ENCODE measurements at places on chromosomes 2 and 18.

- no peak for DNase-seq
These were observed 178.1 kb downstream of the BARD1 start for GRCh38 chr2:214631406-214631805.

DNA sequence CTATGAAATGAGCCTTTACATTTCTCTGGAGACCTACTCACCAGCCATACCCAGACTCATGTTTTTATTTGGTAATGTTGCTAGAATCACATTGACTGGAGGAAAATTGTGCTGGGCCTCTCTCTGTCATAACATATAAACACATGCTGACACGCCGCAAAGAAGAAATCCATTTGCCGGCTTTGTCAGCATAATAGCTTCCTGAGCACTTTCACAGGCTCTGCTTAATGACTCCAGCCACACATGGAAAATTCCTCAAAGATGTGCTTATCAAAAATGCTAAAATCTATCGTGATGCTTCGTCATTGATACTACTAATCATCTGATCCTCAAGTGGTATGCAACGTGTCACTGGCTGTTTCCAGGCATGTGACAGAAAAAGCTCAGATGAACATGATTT, 63.1 kb downstream of the RND3 start:
- DNase-seq, result no peak

GRCh38 chr2:112483042-112483473, 1.1 kb downstream of the TTL start:
- no peak for DNase-seq

GRCh38 chr2:33502025-33502424, 25.6 kb downstream of the RASGRP3 start:
- DNase-seq, result no peak

DNA sequence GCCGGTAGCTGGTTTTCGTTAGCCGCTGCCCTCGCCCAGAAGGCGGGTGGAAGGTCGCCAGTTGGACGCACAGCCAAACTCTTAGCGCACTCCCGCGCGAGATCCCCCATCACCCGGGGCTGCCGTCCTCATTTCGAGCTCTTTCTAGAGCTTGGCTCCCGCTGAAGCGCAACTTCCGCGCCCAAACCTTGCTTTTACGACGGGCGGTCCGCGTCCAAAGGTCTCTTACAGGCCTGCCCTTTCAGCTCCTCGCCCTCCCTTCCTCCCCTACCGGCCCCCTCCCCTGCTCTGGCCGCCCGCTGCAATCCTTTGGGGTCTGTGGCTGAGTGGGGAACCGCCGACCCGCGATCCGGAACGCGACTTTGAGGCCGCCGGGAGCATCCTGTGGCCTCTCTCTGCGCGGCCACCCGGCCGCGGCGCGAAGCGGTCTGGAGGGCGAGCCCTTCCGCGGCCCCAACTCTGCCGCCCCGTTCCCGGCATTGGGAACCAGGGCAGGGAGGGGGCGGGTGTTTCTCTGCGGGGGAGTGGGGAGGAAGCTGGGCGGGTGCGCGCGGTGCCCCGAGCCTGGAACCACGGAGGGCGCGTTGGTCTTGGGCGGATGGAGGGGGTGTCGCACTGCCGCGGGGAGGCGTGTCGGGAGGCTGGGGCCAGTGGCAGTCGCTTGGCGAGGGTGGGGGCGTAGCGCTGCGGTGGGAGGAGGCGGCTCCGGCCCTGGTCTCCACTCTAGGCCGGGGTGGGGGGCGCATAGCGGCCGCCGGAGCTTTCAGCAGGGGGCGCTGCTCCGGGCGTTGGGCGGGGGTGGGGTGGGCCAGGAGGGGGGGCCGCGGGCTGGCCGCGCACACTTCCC, at the start of gene GDF7:
GDF7 (plus strand) TSS at position 841 of the 847 bp plus-strand sequence. CDS start 96 bp downstream, outside the sequence.
- no peak for DNase-seq

DNA sequence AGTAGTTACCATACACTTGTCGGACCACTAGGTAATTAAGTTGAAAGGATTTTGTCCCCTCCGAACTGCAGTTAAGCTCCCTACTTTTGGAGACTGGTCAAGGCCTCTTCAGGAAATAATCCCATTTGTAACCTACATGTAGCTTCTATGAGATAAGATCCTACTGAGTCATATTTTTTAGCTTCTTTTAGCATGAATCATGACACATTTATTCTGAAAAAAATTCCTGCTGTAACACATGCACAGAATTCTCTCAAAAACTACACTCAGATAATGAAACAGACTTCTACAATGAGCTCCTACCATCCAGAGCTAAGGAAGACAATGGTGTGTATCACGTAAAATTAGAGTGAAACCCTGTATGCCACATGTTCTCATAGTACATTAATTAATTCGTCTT, 100.7 kb upstream of the CCDC195 start:
- no peak for DNase-seq

GRCh38 chr2:233848276-233848675, 6.1 kb downstream of the HJURP start:
- no peak for DNase-seq

DNA sequence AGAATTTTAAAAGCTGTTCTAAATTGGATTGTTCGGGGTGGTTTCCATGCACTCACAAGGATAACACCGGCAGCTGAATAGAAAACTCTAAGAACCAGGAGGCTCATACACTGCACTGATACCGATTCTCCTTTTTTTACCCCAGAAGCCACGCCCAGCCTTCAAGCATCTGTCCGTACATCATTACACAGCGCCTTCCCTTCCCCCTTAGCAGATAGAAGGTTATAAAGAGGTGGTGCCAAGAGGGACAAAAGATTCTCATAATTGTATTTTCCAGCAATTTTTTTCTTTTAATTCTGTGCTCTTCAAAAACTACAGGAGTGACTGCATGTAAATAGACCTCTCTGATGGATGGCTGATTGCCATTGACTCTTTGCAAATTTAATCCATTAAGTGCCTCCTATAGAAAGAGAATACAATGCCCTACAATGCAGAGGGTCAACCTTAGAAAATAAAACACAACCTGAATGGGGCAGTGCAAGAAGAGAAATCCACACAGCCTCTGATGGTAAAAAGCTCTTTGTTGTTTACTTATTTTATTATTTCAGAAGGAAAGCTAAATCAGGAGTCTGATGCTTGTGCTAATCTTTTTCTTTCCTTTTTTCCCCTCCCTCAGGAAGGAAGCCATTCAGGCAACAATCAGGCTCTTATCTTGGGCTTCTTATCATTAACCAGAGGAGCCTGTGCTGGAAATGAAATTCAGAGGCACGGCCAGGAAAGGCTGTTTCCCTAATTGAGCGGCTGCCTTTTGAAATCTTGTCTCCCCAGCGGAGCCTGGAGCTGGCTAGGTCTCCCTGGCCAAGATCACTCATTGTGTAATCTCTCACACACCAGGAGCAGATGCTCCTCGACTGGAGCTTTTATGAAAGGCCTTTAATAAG, 198.9 kb upstream of the NABP1 start:
- no peak for DNase-seq

- DNase-seq, result no peak
These were observed 787.2 kb downstream of the PLCL1 start for GRCh38 chr2:198591586-198591985.

DNA sequence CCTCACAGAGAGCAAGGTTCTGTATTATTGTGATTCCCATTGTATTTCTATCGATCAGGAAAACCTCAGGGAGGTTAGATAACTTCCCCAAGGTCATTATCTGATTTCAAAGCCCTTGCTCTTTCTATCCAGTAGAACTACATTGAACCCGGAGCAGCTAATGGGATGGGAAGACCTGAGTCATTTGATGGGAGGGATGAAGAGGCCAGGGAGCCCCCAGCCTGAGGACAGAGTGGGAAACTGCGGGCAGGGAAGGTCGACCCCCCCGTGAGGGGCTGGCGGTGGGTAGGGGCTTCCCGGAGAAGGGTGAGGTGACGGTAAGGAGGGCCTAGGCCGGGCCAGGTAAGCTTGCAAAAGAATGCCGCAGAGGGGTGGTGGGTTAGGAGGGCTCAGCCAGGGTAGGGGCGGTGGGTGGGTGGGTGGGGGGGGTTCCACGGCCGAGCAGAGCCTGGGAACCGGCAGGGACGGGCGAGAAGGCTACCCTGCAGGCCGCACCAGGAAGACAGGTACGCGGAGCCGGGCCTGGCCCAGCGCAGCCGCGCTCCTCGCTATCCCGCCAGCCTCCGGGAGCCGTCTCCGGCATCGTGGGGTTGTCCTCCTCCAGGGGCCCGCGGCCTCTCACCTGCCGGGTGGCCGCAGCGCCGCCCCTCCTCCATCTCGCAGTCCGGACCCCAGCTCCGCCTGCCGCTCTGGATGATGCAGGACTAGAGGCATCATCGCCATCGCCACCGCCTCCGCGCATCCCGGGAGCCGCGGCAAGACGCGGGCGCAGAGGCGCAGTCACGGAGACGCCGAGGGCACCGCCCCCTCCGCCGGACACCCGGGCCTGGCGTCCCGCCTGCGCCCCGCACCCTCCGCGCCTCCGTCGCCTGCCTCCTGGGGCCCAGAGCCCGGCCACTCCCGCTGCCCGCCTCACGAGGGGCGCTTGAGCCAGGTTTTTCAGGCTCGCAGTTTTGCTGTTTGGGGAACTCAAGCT, at the start of gene GPR75:
GPR75 (minus strand) TSS at position 762 of the 976 bp plus-strand sequence. CDS start 5,211 bp downstream, outside the sequence.
- no peak for DNase-seq

DNA sequence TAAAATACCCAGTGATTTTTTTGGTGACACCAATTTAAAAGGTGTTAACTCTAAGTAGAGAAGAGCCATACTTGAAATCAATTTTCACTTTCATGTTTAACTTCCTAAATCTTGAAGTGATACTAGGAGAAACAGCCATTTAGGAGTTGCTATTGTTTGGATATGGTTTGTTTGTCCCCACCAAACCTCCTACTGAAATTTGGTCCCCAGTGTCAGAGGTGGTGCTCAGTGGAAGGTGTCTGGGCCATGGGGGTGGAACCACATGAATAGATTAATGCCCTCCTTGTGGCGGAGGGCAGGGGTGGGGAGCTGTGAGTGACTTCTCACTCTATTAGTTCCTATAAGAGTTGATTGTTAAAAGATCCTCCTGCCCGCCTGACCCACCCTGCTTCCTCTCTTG, 377.9 kb downstream of the DLGAP1 start:
- no peak for DNase-seq

- no peak for DNase-seq
These were observed 138.3 kb upstream of the STON1 start for GRCh38 chr2:48391616-48392015.

Data from stimulated activated CD4-positive, alpha-beta T cell treated with anti-CD3 and anti-CD28 coated beads, Interleukin-15, amount 100 ng/mL, for 1 hour (primary cell).